ENCODE measurements at places on chromosomes 2 and 18.

GRCh38 chr18:78305789-78306188 is 673.8 kb upstream of the SALL3 start:
- no peak for ATAC-seq

- no peak for ATAC-seq
These were observed 10.3 kb downstream of the AQP12A start for GRCh38 chr2:240701736-240702639.

GRCh38 chr2:47344890-47345589 is 57.9 kb upstream of the MSH2 start:
- ATAC-seq: peak; percentile 99

DNA sequence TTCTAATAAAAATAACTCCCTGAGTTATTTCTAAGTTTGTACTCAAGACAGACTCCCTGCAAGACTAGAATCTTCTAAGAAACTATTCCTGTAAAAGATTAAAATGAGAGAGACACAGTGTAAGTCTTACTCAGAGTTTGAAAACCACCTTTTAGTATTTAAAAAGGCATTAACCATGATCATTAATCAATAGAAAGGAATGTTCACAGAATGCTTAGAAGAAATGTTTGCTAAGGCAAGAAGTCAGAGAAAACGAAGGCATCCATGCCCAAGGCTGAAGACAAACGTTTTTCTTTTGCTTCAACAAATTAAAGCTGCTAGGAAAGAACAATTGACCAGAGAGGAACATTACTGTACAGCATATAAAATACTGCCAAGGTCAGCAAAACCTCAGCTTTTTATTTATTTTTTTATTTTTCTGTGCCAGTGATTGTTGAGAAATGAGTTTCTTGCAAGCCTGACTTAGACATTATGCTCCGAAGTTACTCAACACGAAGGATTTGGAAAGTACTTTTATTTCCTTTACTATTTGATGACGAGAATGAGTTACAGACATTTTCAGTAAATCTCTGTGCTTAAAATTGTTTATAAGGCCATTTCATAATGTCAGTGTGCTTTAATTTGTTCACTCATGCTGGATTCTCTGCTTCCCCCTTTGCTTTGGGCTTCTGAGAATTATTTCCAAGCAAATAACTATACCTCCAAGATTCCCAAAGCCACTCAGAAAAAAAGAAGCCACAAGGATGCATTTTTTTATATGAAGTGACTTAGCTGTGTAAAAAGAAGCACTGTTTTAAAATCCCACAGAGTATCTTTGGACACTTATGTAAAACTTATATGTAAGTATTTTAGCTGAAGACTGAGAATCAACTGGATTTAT is 20.5 kb downstream of the RND3 start:
- ATAC-seq: peak; percentile 58

DNA sequence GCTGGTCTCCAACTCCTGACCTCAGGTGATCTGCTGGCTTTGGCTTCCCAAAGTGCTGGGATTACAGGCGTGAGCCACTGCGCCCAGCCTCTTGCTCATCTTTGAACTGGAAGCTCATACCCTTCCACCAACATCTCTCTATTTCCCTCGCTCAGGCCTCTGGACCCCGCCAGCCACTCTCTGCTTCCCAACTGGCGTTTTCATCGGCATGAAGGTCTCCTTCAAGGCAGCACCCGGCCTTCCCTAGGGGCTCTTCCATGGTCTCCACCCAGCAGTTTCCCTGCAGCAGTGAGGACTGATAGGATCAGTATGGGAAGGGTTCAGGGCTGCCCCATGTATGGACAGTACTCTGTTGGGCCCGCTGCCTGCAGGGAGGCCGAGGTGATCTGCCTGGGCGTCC is 65.8 kb upstream of the HS6ST1 start:
- no peak for ATAC-seq

- ATAC-seq: no peak
These were observed 15.1 kb downstream of the CHMP1B start for GRCh38 chr18:11866329-11866728.

DNA sequence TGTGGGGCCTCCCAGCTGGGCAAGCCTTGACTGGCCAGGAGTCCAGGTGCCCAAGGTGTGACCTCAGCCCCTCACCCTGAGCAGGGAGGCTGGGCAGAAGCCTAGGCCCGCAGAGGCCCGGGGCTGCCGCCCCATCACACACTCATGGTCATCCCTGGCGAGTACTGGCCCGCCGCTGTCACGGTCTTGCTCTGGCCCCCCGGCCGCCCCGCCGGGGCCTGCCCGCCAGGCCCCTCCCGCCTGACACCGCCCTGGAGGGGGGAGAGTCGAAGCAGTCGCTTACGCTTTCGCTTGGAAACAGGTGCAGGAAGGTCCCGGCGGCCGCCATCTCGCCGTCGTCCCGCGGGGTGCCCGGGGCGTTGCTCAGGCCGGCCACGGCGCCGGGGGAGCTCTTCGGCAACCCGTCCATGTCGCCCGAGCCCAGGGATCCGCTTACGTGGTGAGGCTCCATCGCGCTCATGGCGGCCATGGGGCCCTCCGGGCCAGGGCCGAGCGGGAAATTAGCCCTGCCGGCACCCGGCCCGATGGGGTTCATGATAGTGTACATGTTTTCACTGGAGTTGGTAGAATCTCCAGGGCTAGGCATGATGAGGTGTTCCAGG is 26.6 kb upstream of the ANKRD62 start:
- no peak for ATAC-seq
